Stimulated activated CD8-positive, alpha-beta memory T cell treated with anti-CD3 and anti-CD28 coated beads, Interleukin-4, amount 100 ng/mL, for 4 hours (primary cell): ENCODE measurements at places on chromosomes 4 and X.

- no peak for DNase-seq
Observed at GRCh38 chr4:59748433-59748832, 1451.7 kb upstream of the ADGRL3 start.

DNA sequence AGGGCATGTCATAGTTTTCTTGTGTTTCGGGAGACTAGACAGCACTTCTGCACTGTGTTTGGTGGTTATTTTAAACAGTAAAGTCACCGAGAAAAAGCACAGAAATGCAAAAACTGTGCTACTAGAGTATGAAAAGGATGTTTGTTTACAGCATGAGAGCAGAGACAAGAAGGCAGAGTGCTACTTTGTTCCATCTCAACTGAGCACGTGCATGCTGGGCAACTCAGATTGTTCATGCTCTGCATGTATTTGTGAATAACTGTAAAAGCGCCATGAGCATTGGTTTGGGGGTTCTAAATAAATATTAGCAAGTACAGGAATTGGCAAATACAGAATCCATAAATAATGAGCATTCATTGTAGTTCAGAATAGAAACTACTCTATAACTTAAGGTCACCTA is 7.4 kb downstream of the EVC start:
- no peak for DNase-seq

DNA sequence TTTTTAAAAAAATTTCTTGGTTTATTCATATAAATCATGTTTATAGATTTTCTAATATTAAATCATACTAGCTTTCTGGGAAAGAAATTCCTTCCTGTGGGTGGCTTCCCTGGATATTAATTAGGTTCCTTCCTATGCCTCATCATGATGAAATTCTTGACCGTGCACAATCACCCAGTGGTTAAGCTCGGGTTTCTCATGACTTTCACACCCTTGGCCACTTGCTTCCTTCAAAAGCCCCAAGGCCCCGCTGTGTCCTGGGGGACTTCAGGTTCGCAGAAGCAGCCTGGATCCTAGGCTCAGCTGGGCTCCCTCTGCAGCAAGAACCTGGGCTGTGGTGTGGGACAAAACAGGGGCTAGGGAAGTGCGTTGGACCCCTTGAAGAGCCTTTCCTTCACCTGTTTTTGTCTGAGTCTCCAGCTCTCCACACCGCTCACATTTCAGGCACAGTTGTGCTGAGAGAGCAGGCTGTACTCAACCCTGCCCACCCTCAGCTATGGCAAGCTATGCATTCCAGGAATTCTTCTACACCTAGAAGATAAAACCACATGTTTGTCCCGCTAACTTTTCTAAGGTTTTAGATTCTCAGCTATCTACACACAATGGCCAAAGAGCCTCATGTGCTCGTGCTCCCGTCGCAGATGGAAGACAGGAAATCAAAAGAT is 48.9 kb upstream of the TMSB15B start:
- no peak for DNase-seq

DNA sequence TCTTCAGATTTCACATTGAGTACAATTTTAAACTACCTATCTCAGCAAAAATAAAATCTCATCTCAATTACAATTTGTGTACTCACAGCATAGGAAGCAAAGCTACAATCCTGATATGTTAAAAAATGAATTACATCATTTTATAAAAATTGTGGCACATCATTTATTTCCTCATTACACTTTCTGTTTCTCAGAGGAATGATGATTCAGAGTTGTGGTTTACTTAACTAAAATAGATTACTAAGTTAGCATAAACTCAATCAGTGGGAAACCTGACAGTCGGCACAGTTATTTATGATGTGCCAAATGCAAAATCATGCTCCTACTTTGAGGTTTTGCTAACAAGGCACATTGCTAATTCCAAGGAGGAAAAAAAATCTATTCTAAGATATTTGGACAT is 325.0 kb downstream of the FBXO8 start:
- DNase-seq, result no peak
